Neural progenitor cell (in vitro differentiated cells): ENCODE measurements at places on chromosomes 5 and 9.

DNA sequence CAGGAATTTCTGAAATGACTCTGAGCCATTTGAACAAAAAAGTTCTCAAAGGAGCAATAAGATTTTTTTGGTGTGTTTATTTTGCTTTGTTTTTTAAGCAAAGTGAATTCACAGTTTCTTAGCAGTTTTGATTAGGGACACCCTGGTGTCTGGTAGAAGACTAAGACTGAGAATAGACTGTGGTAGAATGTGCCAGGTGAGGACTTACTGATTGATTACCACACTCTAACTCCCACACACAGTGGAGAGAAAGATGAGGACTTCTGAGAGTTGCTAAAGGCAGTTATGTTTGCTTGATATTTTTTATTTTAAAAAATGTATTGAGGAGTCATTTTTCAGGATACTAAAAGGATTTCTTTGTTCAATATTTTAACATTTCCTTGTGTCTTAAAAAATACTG is 175.1 kb downstream of the CD180 start:
- DNase-seq = no peak

- peak; percentile 84 for DNase-seq
Measured at GRCh38 chr5:86880785-86881492, 263.2 kb downstream of the COX7C start.

- DNase-seq = no peak
Measured at GRCh38 chr5:65307088-65307487, 174.6 kb downstream of the ADAMTS6 start.

- no peak for DNase-seq
Measured at GRCh38 chr5:140242890-140243585, 59.9 kb downstream of the PFDN1 start.

- no peak for DNase-seq
Measured at GRCh38 chr9:134951994-134952393, 34.3 kb upstream of the FCN1 start.

GRCh38 chr5:15691521-15691920 is 191.5 kb downstream of the FBXL7 start:
- no peak for DNase-seq

- no peak for DNase-seq
Measured at GRCh38 chr5:129382921-129383672, 77.0 kb upstream of the ADAMTS19 start.

- no peak for DNase-seq
Measured at GRCh38 chr5:150639377-150639692, 1.1 kb upstream of the SYNPO start.

DNA sequence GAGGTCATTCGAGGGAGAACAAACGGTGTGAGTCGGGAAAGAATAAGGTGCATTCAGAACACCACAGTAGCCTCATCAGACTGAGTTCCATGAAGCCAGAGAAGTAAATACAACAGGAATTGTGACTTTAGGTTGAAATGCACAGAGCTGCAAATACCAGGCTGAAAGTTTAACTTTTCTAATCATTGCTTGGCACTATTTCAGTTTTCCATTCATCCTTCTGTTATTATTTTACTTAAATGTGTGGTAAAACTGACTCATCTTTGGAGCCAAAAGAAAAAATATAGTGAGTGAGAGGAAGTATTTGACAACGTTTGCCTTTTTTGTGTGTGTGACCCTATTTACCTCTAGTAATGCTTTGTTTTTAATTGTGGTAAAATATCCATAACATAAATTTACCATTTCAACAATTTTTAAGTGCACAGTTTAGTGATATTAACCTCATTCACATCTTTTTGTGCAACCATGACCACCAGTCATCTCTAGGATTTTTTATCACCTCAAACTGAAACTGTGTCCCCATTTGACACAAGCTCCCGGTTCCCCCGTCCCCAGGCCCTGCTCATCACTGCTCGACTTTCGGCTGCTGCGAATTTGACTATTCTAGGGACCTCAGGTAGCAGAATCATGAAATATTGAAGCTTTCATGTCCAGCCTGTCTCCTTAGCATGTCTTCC is 166.8 kb downstream of the HSD17B3 start:
- DNase-seq = no peak

DNA sequence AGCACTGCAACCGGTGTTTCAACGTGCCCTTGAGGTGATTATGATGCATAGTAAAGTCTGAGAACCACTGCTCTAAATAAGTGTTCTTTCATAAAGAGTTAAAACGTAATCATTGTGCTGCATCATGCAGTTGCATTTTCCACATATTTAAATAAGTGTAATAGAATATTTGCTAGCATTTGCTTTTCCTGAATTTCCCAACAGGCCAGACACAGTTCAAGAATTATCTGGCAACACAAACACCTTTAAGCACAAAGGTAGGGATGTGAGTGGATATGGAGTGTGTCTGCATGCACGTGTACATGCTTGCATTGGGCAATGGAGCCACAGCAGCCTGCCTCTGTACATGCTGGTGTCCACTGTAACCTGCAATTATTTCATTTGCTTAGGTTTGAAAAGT is 193.6 kb upstream of the PIK3R1 start:
- no peak for DNase-seq

- DNase-seq = peak; percentile 16
Measured at GRCh38 chr9:3873818-3874217, 348.0 kb upstream of the RFX3 start.

DNA sequence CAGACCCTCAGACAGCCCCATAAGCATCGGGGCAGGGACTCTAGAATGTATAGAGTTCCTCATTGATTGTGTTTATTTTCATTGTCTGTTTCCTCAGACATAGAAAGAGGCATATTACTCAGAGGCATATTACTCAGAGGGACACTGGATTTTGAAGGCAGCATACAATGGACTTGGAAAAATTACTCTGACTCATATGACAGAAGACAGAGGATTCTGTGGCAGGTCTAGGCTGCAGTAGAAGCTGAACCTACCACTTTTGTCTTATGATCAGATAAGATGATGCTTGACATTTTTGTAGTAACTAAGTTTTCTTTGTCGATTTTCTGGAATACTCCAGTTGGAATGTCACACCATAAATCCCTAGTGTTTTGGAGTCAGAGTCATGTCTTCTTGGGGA is 105.2 kb downstream of the ST8SIA4 start:
- no peak for DNase-seq

- no peak for DNase-seq
Measured at GRCh38 chr9:79237861-79238260, 333.9 kb upstream of the TLE4 start.

- no peak for DNase-seq
Measured at GRCh38 chr9:7298123-7298522, 501.5 kb downstream of the DMAC1 start.

DNA sequence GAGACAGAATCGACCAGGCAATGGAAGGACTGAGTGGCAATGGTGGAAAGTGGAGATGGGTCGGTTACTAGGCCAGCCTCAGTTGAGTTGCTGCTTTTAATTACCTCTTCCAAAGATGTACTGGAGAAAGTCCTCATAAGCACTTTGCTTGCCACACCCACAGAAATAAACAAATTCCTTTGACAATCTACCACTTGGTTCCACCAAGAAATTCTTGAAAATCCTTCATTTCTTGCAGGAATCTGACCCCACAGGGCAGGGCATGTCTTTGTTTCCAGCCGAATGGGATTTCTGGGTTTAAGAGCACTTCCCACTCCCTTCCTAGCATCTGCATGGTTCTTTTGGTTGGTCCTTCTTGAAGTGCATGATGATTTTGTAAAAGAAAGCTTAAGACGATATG is 54.5 kb downstream of the ADAMTS12 start:
- no peak for DNase-seq

DNA sequence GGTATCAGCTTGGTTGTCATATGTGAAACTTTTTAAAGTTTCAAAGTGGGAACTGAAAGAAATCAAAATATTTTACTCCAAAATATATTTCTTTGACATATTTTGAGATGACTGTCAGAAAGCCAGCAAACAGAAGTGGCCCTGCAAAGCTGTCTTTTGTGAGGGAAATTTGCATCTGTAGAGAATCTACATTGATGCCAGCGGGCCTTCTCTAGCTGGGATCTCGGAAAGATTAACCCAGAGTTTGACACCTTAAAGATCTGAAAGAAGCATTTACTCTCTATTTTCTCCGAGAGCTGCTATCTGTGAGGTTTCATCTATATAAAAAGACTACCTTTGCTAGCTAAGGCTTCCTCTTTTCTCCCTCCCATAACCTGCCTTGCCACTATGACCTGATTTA is 303.6 kb downstream of the FBXL17 start:
- peak; percentile 16 for DNase-seq

DNA sequence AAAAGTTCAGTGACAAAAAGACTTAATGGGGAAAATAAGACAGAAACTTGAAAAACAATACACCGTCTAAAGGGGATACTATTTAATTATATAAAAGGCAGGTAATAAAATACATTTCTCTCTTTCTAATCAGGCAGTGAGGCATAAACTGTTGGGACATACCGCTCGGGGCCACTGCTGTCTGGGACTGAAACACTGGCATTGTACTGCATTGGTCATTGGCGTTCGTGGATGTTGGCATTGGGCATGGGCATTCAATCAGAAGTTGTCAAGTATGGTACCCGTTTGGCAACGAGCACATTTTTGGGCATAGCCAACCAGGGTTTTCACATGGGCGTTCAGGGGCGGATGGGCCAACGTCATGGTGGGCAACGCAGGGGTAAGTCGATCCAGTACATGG is 4.7 kb downstream of the HNRNPK start:
- no peak for DNase-seq

DNA sequence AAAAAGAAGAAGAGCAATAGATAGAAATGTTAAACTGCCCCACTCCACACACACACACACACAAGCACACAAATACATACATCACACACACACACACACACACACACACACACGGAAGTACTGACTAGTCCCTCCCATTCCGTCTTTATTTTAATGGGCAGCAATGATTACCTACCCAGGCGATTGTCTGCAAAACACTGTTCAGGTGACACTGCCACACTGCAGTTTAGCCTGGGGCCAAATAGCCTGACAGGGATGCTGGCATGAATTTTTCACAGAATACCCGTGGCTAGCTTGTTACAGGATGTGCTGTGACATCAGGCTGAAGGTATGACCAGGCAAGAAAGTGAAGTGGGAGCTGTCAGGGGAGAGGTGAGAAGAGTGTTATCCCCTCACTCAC is 86.9 kb downstream of the FRMD3 start:
- DNase-seq = no peak

- no peak for DNase-seq
Measured at GRCh38 chr5:145316282-145316681, 518.9 kb downstream of the PRELID2 start.

DNA sequence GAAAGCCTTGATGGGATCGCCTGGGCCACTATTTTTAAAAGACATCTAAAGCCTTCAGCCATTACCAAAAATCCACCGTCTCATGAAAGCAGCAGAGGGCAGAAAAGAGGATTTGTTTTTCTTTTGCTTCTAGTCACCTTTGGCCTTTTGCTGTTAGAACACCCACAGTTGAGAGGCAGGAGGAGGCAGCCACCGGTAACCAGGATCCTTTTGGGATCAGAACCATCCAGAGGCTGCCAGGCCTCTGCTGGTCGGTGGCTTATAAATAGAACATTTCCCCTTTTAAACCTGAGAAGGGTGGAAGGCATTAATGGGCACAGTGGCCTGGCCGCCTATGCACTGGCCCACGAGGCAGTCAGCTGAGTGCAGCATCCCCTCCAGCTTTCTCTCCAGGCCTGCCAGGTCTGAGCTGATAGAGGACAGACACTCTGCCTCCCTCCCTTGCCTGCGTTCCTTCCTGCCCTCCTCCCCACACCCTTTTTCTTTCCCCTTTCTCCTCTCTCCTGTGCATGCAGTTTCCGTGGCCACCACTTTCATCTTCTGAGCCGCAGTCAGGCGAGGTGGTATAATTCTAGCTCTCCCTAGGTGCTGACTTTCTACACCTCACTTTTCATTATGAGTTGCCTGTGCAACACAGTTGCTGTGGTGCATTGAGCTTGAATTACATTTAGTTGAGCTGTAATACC is 253.4 kb downstream of the ARHGAP26 start:
- DNase-seq = peak; percentile 30

- DNase-seq = no peak
Measured at GRCh38 chr5:123429993-123430392, 6.8 kb upstream of the CEP120 start.

DNA sequence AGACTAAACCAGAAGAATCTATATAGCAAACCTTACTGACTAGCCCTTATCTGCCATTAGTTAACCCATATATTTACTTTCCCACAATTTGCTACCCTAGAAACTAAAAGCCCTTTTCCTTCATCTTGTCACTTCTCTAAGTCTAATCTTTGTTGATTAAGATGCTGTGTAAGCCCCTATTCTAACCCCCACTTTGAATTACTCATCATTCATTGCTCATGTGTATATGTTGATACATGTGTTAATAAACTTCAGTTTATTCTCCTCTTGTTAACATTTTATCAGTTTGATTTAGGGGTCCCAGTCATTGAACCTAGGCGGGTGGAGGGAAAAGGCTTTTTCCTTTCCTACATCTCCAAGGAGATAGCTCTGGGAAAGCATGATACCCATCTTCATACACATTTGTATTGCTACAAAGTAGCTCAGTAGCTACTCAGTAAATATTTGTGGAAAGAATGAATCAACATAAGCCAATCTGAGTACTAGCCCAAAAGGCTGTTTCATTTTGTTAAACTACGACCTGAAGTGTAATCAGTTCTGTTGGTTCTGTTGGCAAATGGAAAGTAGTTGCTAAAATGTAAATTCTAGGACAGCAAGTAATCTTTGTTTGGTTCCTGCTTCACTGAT is 35.1 kb upstream of the NDFIP1 start:
- no peak for DNase-seq

- DNase-seq = no peak
Measured at GRCh38 chr5:62296998-62297397, 9.0 kb upstream of the KIF2A start.

DNA sequence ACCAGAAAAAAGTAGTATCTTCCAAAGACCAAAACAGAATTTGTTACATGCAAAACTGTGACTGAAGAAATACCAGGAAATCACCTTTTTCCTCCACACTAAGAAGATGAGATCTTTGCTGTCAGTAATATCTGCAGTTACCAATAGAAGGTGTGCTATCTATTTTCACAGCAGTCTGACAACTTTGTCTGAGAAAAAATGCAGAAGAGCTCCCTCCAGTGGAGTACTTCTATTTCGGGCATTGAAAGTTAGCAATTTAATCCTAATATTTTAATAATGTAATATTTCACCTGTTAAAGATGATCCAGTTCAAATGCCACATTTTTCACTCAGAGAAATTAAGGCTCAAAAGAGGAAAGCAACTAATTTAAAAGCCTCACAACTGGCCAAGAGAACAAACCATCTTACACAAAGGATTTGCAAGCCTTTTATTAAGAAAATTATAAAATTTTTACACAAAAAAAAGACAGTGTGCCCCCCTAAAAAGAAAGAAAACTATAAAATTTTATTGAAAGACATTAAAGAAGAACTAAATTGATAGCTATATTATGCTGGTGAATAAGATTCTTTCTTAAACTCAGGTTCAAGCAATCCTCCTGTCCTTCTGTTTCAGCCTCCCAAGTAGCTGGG is 50.6 kb downstream of the DEPDC1B start:
- DNase-seq = no peak

DNA sequence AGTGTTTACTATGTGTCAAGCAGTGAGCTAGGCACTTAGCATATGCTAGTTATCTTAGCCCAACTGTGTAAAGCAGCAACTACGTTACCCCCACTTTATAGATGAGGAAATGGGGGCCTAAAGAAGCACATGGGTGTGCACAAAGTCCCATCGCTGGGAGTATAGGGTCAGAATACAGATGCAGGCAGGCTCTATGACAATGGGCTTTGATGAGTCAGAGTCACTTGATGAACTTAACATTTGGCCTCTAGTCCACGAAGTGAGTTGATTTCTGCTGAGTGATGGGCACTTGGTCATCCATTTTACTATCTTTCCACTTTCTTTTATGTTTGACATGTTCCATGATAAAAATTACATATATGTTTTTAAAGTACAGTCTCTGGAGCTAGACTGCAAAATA is 204.3 kb downstream of the TRIM32 start:
- no peak for DNase-seq

- no peak for DNase-seq
Measured at GRCh38 chr9:121050128-121050988, at the start of gene C5. Gene C5, minus strand, starts transcription at chr9:121050275. Its CDS starts 29 bp downstream, at chr9:121050246.
